Peyer's patch (tissue), 4 donors: ENCODE measurements at places on chromosomes 5 and 9. TPM values are rescaled to one million over a fixed set of nuclear protein-coding genes. Genes with fewer than 3 reads are reported as not detected.

Gene PDCD1LG2
- not detected for total RNA-seq

Gene NUDT2
- 20.0 TPM for total RNA-seq

Gene HAND1
- total RNA-seq: not detected

Gene CER1
- 7.6 TPM for total RNA-seq

Gene WDR31
- not detected for total RNA-seq

DNA sequence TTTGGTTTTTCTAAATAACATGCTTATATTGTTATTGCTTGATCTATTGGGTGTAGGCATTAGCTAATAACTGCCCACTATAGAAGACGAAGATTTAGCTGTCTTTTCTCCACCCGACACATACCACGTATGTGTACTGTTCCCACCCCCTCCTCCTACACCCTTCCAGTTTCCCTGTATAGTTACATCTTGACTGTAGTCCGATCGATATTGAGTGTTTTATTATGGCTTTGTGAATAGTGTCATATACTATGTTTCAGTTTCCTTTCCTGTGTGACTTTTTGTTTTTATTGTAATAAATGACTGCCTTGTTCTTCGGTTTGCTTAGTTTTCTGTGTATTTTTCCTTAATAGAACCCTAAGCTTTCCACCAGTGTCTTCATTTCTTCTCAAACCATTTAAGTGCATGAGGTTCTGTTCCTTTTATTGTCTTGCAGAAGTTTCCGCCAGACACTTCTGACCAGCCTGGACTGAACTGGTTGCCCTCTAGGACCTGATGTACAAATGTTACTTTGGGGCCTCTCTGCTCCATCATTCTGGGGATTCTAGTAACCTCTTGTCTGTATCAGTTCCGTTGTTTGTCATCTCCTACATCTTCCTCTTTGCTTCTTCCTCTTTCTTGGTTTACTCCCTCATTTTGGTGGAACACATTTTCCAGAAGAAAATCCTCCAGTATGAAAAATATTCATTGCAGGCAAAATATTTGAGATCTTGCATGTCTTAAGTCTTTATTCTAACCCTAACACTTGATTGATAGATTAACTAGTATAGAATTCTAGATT lies 61.8 kb downstream of the PRKACG start:
- no peaks in the 10 kb centered on the region for H3K27me3 ChIP-seq
- no peak for DNase-seq
- H3K4me3 ChIP-seq: no peak overlapping the region
- H3K4me1 ChIP-seq: no peaks in the 10 kb centered on the region

DNA sequence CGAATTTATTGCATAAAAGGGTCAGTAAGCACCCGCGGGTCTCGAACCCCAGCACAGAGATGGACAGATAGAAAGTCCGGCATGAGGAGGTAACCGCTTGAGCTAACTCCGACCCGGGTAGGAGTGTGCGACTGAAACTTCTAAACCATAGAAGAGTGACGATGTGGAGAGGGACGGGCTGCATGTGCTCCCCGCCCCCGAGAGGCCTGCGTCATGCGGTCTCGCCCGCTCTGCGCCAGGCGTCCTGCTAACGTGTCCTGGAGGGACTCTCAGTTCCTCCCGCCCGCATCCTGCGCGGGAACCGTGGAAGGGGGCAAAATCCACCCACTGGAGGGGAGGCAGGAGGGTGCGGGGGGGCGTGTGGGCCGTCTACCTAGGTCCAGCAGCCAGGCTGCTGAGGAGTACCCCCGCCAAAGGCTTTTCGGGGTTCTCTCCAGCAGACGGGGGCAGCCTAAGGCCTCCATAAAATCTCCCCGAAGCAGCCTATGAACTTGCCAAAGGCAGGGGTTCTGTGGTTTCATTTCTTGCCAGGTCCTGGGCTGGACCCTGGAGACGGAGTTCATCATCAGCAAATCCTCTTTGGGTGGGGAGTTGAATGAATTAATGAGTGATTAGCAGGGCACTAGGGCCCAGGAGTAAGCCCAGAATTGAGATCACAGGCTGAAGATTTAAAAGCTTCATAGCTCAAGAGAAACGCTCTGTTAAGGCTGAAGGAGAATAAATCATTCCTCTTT lies 51.9 kb downstream of the TGFBI start:
- peak; percentile 92 for DNase-seq
- H3K36me3 ChIP-seq: no peaks in the 10 kb centered on the region
- H3K4me1 ChIP-seq: no peaks in the 10 kb centered on the region
- H3K27ac ChIP-seq: peak overlapping the region; percentile 48
- peak overlapping the region; percentile 45 for H3K4me3 ChIP-seq

DNA sequence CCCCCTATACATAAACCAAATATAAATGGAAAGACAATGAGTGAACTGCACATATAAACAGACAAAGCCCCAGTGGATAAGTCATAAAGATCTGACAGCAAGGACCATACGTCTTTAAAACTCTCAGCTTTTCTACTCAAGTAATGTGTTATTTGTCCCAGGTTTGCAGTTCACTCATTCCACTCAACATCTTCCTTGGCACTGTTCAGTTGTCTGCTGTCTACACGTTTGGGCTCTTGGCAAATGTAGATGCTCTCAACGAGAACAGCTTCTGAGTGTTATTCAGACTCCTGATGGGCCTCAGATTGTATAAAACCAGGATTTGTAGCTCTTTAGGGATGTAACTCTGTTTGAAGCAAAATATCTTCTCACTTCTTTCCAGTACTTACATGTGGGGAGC lies 198.2 kb upstream of the SEMA6A start:
- H3K4me3 ChIP-seq: no peak overlapping the region
- no peaks in the 10 kb centered on the region for H3K36me3 ChIP-seq
- no peaks in the 10 kb centered on the region for H3K27me3 ChIP-seq
- H3K4me1 ChIP-seq: no peaks in the 10 kb centered on the region
- H3K27ac ChIP-seq: no peak overlapping the region
- DNase-seq: no peak

DNA sequence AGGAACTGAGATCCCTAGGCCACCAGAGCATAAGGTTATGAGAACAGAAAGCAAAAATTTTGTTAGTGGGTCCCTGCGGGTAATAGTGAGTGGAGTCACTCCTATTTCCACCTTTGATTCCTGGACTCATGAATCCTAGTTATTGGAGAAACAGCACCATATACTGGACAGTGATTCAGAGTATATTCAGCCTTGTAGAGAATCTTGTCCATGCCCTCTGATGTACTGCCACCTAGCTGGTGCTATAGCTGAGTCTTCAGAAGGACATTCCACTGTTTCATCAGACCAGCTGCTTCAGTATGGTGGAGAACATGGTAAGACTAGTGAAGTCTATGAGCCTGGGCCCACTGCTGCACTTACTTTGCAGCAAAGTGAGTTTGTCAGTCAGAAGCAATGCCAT lies 25.0 kb upstream of the ITGA2 start:
- H3K4me3 ChIP-seq: no peak overlapping the region
- H3K4me1 ChIP-seq: no peaks in the 10 kb centered on the region
- no peaks in the 10 kb centered on the region for H3K27me3 ChIP-seq
- H3K36me3 ChIP-seq: no peaks in the 10 kb centered on the region
- DNase-seq: no peak

DNA sequence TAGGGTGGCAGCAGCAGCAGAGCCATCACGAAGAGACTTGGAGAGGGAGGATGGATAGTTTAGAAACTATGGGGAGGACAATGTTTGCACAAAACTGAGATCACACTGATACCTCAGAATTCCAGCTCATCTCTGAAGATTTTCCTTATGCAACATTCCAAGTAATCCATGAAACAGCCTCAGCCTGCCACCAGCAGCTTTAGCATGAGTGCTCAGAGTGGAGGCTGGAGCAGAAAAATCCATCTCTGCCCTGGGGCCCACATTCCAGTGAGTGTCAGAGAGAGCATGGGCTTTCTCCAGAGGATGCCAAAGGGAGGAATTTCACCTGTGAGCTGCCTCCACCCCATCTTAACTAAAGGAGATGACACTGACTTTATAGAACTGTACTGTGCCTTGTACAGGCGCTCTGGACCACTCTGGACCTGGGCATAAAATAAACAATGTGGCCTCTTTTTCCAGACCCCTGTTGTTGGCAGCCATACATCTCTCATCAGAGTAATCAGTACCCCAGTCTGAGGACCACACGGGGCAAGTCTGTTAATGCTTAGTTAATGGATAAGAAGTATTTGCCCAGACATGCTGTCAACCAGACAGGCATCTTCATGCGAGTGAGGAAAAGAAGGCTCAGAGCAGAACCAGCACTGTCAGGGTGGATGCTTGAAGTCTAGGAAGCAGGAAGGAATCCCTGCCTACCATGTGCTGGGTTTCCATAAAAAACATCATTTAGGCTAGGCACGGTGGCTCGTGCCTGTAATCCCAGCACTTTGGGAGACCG lies 440.9 kb downstream of the ENC1 start:
- DNase-seq: no peak
- H3K27ac ChIP-seq: no peak overlapping the region
- H3K4me1 ChIP-seq: no peaks in the 10 kb centered on the region
- H3K27me3 ChIP-seq: no peaks in the 10 kb centered on the region
- no peak overlapping the region for H3K4me3 ChIP-seq

DNA sequence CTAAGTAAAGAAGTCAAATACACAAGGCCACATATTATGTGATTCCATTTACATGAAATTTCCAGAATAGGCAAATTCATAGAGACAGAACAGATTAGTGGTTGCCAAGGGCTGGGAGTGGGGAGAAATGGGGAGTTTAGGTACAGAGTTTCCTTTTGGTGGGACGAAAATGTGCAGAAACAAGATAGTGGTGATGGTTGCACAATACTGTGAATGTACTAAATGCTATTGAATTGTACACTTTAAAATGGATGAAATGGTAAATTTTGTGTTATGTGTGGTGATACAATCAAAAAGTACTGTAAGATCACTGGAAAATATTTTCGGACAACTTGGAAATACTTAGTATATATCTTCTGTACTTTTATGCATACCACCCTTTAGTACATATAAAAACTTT lies 15.0 kb downstream of the ECM2 start:
- no peak for DNase-seq
- H3K4me1 ChIP-seq: no peaks in the 10 kb centered on the region
- no peak overlapping the region for H3K4me3 ChIP-seq
- H3K36me3 ChIP-seq: no peaks in the 10 kb centered on the region
- no peak overlapping the region for H3K27ac ChIP-seq

- no peak for DNase-seq
- no peaks in the 10 kb centered on the region for H3K36me3 ChIP-seq
- H3K27ac ChIP-seq: no peak overlapping the region
- no peaks in the 10 kb centered on the region for H3K4me1 ChIP-seq
- no peaks in the 10 kb centered on the region for H3K27me3 ChIP-seq
These were observed 20.5 kb downstream of the CSF1R start for GRCh38 chr5:150065886-150066285.

GRCh38 chr5:135236228-135236907 lies 162.7 kb downstream of the MACROH2A1 start:
- DNase-seq: peak; percentile 31
- no peaks in the 10 kb centered on the region for H3K27me3 ChIP-seq
- H3K27ac ChIP-seq: no peak overlapping the region
- no peaks in the 10 kb centered on the region for H3K4me1 ChIP-seq

- no peaks in the 10 kb centered on the region for H3K36me3 ChIP-seq
- no peaks in the 10 kb centered on the region for H3K4me1 ChIP-seq
- H3K27me3 ChIP-seq: no peaks in the 10 kb centered on the region
- H3K4me3 ChIP-seq: no peak overlapping the region
- H3K27ac ChIP-seq: no peak overlapping the region
These were observed 16.4 kb downstream of the CSF1R start for GRCh38 chr5:150069672-150070627.

- no peaks in the 10 kb centered on the region for H3K27me3 ChIP-seq
- DNase-seq: no peak
- H3K4me3 ChIP-seq: no peak overlapping the region
These were observed 19.4 kb downstream of the CSF1R start for GRCh38 chr5:150066901-150067396.

DNA sequence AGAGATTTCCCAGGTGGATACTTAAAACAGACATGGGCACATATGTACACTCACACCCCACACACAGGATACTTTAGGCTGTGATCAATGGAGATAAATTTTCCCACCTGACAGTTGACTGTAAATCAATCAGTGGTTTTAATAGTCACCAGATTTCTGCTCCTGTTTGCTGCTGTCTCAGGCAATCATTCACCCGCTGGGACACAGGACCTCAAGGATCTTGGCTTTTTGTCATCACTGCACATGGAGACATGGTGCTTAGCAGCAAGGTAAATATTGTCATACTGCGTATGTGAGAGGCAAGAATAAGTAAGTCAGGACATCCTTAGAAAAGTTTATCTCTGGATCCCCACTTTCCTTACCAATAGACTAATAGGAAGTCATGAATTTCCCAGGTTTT lies 60.8 kb upstream of the KLF9 start:
- no peaks in the 10 kb centered on the region for H3K36me3 ChIP-seq
- no peak for DNase-seq
- H3K4me1 ChIP-seq: no peaks in the 10 kb centered on the region
- no peak overlapping the region for H3K4me3 ChIP-seq
- no peaks in the 10 kb centered on the region for H3K27me3 ChIP-seq

GRCh38 chr9:18012170-18012569 lies 433.3 kb downstream of the SH3GL2 start:
- no peak overlapping the region for H3K4me3 ChIP-seq
- H3K27ac ChIP-seq: no peak overlapping the region
- no peaks in the 10 kb centered on the region for H3K36me3 ChIP-seq
- no peaks in the 10 kb centered on the region for H3K27me3 ChIP-seq
- H3K4me1 ChIP-seq: no peaks in the 10 kb centered on the region

DNA sequence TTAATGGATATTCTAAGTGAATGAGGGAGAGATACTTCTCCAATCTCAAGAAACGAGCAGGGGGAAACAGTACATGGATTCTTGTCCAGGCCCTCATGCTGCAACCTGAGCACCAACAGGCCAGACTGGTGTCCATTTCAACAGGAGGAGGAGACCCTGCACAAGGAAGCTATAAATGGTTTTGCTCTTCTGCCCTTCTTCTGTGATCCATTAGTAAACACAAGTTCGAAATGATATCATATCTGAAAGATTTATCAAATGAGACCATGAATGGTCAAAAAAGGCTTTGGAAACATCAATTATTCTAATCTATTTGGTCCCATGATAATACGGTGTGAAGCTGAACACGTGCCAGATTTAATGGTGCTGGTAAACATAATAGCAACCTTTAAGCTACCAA lies 109.8 kb downstream of the NR6A1 start:
- DNase-seq: no peak
- H3K4me1 ChIP-seq: peaks cover 7% of the 10 kb centered on the region
- no peaks in the 10 kb centered on the region for H3K36me3 ChIP-seq
- H3K27ac ChIP-seq: no peak overlapping the region
- no peak overlapping the region for H3K4me3 ChIP-seq
- no peaks in the 10 kb centered on the region for H3K27me3 ChIP-seq

DNA sequence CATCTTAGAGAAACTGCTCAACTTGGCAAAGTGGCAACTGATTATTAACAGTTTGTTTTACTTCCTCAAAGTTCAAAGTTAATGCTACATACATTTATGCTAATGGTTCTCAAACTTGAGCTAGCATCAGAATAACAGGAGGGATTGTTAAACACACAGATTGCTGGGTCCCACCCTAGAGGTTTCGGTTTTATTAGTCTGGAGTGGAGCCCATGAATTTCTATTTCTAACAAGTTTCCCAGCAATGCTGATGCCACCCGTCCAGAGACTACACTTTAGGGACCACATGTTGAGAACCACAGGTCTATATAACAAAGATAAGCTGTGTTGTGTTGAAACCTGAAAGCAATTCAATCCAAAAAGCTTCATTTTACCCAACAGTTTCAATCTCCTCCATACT lies 95.3 kb downstream of the FBXW11 start:
- no peaks in the 10 kb centered on the region for H3K36me3 ChIP-seq
- peaks cover 12% of the 10 kb centered on the region for H3K4me1 ChIP-seq
- no peak overlapping the region for H3K27ac ChIP-seq
- no peaks in the 10 kb centered on the region for H3K27me3 ChIP-seq
- no peak for DNase-seq
